ENCODE measurements at places on chromosomes 12 and 14.
A peak's percentile ranks its signal among the peaks of the same experiment; 100 is the strongest.

GRCh38 chr14:96630281-96630680 is 128.1 kb downstream of the PAPOLA start:
- no peak for DNase-seq

DNA sequence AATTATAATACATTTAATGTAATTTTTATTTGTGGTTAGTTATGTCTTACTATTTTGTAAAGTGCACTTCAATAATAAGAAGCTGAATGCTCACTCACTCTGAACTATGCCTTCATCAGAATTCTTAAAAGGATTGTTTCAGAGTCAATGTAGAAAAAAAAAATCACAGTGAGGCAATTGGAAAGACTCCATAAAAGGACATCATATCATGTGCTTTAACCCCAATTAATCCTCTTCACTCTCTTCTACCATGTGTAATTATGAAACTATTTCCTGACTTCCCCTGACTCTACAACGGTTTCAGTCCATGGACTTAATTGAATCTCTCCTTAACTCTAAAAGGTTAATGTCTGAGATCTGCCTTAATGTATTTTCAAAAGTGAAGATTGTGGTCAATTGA is 250.4 kb upstream of the ALG10 start:
- no peak for DNase-seq

- DNase-seq, result no peak
Measured at GRCh38 chr14:73236157-73236556, 1.1 kb upstream of the PAPLN start.

DNA sequence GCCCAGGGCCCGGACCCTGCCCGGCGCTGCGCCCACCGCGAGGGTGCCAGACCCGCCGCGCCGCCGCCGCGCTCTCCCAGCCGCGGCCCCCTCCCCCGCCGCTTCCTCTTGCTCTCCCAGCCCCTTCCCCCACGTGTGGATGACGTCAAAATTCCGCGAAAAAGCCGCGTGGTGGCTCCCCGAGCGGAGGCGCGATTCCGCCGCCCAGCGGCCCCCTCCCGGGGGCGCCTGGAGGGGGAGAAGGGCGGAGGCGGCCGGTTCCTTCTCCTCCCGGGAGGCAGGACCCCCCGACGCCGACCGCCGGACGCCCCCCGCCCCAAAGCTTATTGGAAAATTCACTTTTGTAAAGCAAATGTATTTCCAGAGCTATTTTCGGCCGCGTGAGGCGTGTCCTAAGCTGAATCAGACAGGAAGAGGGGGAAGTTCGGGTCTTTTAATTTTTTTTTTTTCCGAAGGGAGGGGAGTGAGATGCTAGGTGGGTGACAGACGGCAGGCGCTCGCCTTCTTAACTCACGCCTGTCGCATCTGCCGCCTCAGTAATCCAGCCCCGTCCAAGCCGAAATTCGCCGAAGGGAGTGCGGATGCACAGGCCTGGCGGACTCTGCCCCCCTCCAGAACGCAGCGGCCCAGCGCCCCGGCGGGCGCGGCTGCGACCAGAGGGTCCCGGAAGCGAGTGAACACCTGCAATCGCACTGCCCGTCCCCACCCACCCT is 4.1 kb upstream of the CCND2 start:
- DNase-seq, result peak; percentile 84

DNA sequence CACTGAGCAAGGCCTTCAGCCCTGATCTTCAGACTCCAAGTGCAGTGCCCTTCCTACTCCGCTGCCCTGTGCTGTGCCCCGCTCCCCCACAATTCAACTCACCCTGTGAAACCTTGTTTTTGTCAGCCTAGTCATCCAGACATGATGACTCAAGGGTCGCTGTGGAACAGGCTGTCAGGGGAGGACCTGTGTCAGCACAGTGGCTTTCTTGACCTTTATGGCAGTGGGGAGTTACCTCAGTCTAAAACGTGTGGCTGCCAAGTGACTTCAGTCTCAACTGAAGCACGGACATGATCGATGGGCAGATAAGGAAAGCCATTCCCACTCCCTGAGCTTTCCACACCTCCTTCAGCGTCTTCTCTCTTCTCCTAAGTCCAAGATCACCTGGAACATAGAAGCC is 16.3 kb upstream of the FLVCR2 start:
- DNase-seq, result no peak

DNA sequence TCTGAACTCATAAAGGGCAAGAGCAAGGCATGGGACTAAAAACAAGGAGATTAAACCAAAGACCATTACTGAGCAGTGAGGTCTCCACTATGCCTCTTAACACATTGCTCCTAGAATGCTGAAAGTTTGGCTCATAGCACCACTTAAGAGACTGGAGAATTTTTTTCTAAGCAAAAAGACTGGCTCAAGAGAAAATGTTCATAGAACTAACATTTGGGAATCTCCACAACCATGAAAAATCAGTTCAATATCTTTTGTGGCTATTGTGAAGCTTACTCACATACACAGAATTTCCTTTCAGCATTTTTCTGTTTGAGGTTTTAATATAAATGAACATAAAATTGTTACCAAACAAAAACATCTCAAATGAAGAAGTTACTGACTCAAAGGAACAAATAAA is 255.8 kb downstream of the CCDC91 start:
- no peak for DNase-seq

DNA sequence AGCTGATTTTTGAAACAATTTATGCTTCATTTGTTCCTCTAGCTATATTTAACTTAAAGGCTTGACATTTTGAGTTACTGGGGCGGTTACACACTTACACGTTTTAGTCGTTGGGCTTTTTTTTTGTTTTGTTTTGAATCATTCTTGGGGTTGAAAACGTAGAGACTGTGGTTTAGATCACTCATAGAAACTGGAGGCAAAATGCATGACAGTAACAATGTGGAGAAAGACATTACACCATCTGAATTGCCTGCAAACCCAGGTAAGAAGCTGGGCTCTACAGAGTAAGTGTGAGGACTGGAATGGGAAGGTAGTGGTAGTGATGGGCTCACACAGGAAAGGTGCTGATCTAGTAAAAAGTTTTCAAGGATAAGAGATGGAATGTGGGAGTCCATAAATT is at the start of gene CLEC2D:
Gene CLEC2D, plus strand, starts transcription at position 180 of the 400 bp plus-strand sequence. Its CDS starts 22 bp downstream, at position 202.
- DNase-seq, result no peak

DNA sequence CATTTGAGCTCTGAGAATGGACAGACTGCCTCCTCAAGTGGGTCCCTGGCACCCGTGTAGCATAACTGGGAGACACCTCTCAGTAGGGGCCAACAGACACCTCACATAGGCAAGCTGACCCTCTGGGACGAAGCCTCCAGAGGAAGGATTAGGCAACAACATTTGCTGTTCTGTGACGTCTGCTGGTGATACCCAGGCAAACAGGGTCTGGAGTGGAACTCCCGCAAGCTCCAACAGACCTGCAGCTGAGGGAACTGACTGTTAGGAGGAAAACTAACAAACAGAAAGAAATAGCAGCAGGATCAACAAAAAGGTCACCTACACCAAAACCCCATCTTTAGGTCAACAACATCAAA is 69.6 kb downstream of the CEP83 start:
- DNase-seq, result no peak

- peak; percentile 81 for DNase-seq
Measured at GRCh38 chr12:49108958-49109404, 1.7 kb downstream of the LMBR1L start.

DNA sequence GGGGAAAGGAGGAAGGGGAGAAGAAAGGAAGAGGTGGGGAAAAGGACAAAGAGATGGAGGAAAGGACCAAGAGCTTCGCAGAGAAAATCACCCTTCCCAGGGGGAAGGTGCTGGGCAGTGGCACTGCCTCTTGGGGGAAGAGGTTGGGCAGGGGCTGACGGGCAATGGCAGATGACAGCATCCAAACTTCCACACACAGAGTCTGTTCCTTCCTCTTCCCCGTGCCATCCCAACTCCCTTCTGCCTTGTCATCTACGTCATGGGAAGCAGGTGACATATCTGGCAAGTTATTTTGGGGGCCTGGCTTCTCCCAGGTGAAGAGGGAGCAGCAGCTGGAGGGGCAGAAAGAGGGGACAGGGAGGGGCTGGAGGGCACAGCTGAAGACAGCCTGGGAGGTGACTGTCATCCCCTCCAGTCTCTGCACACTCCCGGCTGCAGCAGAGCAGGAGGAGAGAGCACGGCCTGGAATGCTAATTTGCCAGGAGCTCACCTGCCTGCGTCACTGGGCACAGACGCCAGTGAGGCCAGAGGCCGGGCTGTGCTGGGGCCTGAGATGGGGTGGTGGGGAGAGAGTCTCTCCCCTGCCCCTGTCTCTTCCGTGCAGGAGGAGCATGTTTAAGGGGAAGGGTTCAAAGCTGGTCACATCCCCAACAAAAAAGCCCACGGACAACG is 43.9 kb upstream of the IQSEC3 start:
- peak; percentile 66 for DNase-seq

- no peak for DNase-seq
Measured at GRCh38 chr12:11814374-11814773, 164.9 kb downstream of the ETV6 start.

DNA sequence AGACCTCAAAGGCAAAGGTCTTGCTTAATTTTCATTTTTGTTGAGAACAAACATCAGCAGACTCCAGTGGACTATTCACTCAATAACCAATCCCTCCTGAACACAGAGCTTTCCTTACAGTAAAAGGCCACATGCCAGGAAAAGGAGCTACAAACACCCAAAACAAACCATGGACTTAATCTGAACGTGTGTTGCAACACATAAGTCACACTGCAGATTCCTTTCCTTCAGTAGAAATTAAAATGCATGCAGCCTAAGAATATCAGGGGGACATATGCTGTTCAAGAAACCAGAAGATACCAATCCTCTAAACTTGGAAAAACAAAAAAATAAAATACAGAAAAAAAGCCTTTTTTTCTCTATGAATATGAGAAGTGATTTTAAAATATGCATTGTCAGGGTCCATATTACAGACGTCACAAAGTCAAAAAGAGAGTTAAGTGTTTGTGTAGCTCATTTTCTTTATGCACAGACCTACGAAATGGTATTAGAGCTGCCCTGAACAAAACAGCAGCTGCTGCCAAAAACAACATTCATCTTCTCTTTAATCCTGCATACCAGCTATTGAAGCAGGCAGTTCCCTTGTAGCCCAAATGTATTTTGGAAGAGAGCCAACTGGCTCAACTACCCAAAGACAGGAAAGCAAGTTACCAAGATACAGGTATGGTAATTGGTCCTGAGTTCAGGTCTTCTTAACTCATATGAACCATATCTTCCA is 26.2 kb downstream of the KITLG start:
- DNase-seq, result no peak

GRCh38 chr14:51472881-51473280 is 178.8 kb upstream of the FRMD6 start:
- DNase-seq, result no peak

GRCh38 chr12:53047221-53048032 is 2.4 kb upstream of the TNS2 start:
- DNase-seq, result peak; percentile 96

GRCh38 chr14:104919993-104920315 is 4.7 kb upstream of the PLD4 start:
- no peak for DNase-seq

- no peak for DNase-seq
Measured at GRCh38 chr12:97061171-97061570, 154.1 kb downstream of the NEDD1 start.

DNA sequence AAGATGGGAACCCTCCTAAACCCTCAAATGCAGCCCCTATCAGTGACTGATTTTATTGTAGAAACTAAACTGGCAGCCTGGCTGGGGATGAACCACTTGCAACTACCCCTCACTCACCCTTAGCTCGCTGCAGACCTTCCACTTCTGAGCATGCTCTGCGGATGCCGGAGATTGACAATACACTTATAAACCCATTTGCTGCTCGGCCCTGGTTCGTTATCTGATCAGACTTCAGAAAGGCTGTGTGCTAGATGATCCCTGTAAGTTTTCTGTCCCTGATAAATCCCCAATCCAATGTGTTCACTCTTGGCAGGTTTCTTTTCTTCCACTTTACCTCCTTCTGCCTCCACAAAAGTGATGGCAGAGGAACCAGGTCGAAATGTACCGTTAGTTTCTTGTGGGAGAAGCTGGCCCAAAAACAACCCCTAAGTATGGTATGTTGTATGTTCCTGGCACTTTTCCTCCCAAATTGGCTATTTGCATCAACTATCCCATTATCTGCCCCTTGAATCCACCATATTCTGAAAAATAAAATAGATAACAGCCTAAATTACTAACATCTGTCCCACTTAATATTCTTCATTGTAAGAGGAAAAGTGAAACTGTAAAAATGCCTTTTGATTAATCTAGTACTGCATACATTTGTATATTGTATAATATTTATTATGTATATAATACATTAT is 18.8 kb downstream of the RPH3A start:
- DNase-seq, result no peak

GRCh38 chr12:77830583-77831351 is at the start of gene NAV3:
TSS of gene NAV3 (plus strand) at chr12:77830894. CDS start at chr12:77831462, 568 bp downstream.
- no peak for DNase-seq

DNA sequence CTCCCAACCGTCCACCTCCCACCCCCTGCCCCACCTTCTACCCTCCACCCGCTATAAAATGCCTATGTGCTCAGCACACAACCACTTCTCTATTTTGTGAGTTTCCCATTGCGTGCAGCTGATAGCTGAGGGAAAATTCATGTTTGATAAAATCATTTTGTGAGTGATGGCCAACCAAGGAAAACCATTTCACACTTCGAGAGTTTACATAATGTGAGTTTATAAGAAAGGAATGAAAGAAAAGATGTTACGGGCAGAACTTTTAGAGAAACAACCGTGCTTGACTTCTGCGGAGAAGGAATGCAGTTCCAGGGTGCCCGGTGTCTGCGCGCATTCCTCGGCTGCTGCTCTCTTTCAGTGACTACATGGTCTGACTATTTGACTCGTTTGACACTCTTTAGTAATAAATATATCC is 140.9 kb downstream of the EFCAB11 start:
- DNase-seq, result no peak

DNA sequence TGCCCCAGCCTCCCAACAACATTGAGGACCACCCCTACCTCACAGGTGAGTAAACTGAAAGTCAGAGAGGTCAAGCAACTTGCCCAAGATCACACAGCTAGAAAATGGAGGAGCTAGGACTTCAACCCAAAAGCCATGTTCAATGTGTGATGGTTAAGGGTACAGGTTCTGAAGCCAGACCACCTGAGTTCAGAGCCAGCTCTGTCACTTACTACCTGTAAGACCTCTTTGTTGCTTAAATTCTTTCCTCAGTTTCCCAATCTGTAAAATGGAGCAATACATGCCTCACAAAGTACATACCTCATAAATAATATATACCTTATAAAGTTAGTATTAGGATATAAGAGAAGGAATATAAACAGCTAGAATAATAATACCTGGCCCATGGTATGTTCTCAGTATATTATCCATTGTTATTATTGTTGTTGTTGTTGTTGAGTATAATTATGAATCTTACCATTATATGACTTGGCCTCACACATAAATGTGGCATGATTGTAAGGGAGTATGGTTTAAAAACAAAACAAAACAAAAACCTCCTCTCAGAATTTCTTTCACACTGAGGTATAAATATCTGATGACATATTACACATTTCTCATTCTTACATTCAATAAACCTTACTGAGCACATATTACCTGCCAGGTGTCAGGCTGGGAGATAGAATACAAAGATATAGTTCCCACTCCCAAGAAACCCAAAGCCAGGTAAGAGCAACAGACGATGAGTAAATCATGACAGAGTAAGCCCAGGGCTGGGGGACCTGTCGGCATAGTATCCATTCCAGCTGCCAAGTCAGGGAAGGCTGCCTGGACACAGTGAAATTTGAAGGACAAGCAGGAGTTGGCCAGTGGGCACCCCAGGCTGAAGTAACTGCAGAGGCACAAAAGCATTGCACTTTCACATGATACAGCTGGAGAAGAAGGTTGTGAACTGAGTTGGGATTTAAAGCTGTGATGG is 19.6 kb downstream of the CMKLR1 start:
- DNase-seq, result no peak
